ENCODE measurements at places on chromosomes 3 and 15. TPM values are rescaled to one million over a fixed set of nuclear protein-coding genes. Genes with fewer than 3 reads are reported as not detected.

- no peak for DNase-seq
Observed at GRCh38 chr3:39587113-39587512, 119.6 kb downstream of the MOBP start.

GRCh38 chr15:100073982-100074381, 267.8 kb downstream of the ADAMTS17 start:
- DNase-seq = no peak

GRCh38 chr15:75368689-75369239, 357 bp upstream of the MAN2C1 start:
- DNase-seq = no peak

- no peak for DNase-seq
Observed at GRCh38 chr3:155065537-155065936, 14.6 kb upstream of the MME start.

DNA sequence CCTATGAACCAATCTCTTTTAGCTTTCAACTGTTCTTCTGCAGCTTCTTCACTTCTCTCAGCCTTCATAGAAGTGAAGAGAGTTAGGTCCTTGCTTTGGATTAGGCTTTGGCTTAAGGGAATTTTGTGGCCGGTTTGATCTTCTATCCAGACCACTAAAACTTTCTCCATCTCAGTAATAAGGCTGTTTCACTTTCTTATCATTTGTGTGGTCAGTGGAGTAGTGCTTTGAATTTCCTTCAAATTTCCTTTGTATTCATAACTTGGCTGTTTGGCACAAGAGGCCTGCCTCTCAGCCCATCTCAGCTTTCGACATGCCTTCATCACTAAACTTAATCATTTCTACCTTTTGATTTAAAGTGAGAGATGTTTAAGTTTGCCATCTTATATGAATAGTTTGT, 21.7 kb downstream of the DZIP1L start:
- DNase-seq = no peak

- no peak for DNase-seq
Observed at GRCh38 chr3:50274371-50275104, 4.3 kb upstream of the LSMEM2 start.

- DNase-seq = no peak
Observed at GRCh38 chr3:148227534-148227933, 470.2 kb upstream of the AGTR1 start.

- DNase-seq = no peak
Observed at GRCh38 chr15:59420986-59421618, 16.9 kb upstream of the FAM81A start.

GRCh38 chr3:11116336-11117059, 37.8 kb upstream of the HRH1 start:
- DNase-seq = no peak

ZNF860 gene
- polyA plus RNA-seq = 0.57 TPM

BOC gene
- polyA plus RNA-seq = 40.8 TPM

IL5RA gene
- not detected for polyA plus RNA-seq

WNT7A gene
- 1.7 TPM for polyA plus RNA-seq

HYKK gene
- 2.1 TPM for polyA plus RNA-seq

KLF15 gene
- polyA plus RNA-seq = 0.49 TPM

PPM1L gene
- 8.1 TPM for polyA plus RNA-seq

CCR5 gene
- 0.27 TPM for polyA plus RNA-seq
